Neuronal stem cell (in vitro differentiated cells): ENCODE measurements at places on chromosomes 13 and 19.

- DNase-seq, result no peak
These were observed 344.6 kb downstream of the DNAJC15 start for GRCh38 chr13:43368003-43368402.

- no peak for DNase-seq
These were observed 73.7 kb downstream of the SGCG start for GRCh38 chr13:23254506-23254905.

DNA sequence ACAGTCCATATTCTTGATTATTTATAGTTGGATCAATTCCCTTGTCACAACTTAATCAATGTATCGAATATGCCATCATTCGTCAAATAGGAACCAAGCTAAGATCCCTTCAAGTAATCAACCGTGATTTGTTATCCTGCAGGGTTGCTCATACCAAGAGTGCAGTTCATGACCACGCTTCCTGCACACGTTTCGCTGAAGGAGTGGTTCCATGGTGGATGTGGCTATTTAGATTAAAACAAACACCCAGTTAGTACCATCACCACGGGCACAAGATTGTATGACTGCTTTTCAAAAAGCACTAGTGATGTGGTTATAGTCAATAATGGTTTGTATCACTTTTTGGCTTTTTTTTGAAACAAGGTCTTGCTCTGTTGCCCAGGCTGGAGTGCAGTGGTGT lies 41.1 kb upstream of the CCNE1 start:
- DNase-seq, result no peak

DNA sequence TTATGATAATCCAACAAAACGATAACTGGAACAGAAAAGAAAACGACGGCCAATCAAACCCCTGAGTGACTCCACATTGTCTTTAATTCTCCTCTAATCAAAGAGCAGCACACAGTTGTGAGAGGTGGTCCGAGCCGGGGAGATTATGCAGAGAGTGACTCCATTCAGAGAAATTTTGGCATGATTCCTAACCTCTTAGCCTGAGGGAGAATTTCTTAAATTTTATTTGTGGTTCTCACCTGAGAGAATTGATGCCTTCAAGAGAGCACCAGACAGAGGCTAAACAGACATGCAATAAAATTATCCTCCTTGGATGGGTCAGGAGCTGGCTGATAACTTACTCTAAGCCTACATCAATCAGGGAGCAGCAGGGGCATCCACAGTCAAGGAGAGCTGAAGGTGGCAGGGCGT lies 310.0 kb upstream of the KLF12 start:
- no peak for DNase-seq

DNA sequence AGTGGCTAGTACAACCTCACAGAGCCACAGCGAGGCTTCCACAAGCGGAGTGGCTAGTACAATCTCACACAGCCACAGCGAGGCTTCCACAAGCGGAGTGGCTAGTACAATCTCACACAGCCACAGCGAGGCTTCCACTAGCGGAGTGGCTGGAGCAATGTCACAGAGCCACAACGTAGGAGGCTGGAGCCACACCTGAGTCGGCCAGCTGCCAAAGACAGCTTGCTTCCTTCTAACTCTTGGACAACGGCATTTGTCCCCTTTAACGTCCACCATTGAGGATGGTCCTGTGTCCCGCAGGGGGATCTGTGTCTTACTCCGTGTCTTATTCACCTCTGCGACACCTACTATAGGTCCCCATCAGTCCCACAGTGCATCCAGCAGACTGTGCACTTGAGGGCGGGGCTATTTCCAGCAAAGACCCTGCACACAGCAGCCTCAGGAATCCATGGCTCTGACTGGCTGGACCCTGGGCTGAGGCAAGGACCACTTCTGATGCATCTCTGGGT lies 3.7 kb downstream of the ZNF787 start:
- DNase-seq, result no peak

DNA sequence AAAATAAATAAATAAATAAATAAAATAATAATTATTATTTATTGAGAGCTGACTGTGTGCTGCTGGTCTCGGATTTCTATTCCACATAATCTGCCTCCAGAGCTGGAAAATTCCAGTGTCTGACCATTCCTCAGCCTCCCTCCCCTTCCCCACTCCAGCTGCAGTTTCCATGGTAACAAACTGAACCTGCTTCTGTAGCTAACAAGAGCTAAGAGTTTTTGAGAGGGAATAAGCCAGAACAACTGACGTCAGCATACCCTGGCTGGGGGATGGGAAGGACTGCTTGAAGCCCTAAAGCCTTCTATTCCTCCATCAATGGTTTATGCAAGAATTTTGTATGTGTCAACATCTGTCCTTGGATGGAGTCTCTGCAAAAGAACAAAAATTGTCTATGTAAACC lies 26.0 kb upstream of the PEG3 start:
- DNase-seq, result peak; percentile 4

GRCh38 chr13:95209109-95209508 lies 92.1 kb downstream of the ABCC4 start:
- no peak for DNase-seq

- no peak for DNase-seq
These were observed 3.2 kb upstream of the ABCC4 start for GRCh38 chr13:95304453-95304852.

- no peak for DNase-seq
These were observed 96.3 kb upstream of the SOX1 start for GRCh38 chr13:111970494-111971141.

DNA sequence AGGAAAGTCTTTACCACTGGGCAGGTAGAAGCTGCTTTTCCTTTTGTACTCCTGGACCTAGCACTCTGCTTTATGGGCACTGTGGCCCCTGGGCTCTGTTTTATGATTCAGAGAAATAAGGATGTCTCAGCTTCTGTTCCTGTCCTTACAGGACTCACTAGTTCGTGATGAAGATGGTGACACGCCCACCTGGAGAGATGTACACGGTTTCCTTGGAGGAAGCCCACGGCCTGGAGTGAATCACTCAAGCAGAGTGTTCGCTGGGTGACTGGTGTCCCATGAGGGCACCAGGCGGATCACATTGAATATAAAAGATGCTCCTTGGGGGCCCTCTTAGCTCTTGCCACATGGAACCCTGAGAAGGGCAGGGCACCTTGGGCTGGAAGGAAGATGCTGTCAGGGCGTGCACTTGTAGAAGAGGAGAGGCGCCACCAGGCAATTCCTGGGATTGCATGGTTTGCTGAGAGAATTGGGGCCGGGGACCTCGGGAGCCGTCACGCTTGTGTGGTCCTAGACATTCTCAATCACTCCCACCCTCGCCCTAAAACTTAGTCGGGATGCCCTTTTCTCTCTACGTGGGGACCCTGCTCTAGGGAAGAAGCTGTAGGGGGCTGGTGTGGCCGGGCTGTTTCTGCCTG lies 202.6 kb downstream of the TSHZ3 start:
- DNase-seq, result no peak

GRCh38 chr19:19256072-19256969 lies 16.8 kb downstream of the TM6SF2 start:
- DNase-seq, result no peak

DNA sequence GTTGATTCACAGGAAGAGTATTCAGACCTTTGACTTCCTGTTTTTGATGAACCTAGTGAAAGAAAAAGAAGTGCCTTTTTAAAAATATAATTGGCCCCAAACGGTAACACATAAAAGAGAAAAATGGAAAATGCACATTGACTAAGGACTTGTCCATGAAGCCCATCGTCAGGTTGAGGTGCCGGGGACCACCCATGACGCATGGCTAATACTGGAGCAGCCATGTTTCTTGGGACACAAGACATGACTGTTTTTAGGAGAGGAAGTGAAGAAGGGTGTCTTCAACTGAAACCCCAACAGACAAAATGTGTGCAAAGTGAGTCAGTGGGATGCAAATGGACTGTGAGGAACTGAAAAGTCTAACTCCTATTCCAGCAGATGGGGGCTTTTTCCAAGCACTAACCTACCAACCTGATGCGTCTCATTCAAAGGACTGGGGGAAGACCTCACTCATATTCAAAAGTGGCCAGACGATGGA lies 459.4 kb downstream of the FOXO1 start:
- DNase-seq, result no peak

DNA sequence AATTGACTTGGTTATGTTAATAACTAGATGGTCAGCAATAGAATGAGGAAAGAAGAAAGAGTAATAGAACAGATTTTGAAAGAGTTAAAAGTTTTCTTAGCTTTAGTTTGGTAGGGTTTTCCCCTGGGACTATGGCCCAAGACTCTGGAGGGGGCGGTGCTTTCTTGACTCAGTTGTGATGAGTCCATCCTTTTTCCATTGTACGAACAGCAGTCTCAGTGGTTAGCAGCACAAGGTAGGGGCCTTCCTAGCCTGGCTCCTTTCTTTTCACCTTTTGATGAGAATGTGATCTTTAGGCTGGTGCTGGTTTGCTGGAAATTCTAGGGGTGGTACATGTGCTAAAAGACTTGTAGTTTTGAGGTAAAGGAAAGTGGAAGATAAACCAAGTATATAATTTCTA lies 38.8 kb downstream of the ZNF506 start:
- no peak for DNase-seq

DNA sequence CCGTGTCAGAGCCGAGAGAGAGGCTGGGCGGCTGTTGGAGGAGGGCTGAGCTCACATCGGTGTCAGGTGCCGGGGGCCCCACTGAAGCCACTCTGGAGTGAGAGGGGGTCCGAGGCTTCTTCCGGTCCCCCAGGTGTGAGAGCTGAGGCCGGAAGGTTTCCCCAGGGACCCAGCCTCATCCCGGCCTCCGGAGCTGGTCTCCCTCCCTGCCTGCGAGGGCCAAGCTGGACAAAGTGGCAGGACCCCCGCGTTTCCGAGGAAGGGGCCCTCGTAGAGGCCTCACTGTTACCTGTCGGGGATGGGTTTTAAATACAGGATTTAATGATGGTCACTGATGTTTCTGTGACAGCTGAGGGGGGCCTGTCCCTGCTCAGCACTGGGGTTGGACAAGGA lies 6.6 kb downstream of the HCN2 start:
- DNase-seq, result no peak

GRCh38 chr19:19160461-19161035 lies 9.5 kb downstream of the MEF2B start:
- DNase-seq, result no peak

DNA sequence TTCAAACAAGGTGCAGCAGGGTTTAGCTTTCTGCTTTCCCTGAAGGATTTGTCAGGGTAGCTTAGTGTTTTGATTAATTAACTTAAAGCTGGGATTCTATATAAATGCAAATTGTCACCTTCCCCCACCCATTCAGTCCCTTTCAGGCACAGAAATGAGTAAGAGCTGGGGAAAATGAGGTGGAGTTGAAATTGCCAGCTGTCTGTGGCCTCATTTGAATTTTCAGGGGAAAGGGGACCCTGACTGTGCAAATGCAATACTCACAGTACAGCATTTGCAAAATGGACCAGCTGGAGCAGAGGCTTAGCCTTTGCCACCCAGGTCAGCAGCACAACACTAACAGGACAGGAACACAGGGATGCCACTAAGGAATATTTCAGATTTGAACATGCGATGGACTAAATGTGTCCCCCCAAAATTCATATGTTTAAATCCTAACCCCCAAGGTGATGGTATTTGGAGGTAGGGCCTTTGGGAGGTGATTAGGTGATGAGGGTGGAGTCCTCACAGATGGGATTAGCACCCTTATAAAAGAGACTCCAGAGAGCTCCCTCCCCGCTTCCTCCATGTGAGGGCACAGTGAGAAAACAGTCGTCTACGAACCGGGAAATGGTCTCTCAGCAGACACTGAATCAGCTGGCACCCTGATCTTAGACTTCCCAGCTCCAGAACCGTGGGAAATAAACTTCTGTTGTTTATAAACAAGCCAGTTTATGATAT lies 59.5 kb upstream of the CYSLTR2 start:
- no peak for DNase-seq

- peak; percentile 87 for DNase-seq
These were observed 47.3 kb upstream of the SHKBP1 start for GRCh38 chr19:40529093-40529954.

DNA sequence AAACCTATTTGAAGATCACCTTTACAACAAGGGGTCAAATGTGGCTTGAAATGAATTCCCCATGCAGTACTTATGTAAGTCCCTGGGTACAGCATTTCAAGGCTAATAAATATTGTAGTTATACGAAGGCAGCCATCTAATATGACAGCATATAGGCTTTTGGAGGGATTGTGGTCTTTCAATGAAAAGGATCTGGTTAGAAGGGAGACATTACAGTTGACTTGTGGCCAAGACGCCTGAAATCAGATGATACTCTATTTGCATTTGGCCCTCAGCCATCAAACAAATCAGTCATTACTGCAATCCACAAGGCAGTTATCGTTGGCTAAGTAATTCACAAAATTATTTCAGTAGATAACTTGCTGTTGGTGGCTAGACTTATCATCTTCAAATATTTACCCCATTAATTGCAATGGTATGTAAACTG lies 242.7 kb downstream of the DCLK1 start:
- DNase-seq, result no peak

- no peak for DNase-seq
These were observed 49.1 kb downstream of the MZT1 start for GRCh38 chr13:72678312-72678711.

- no peak for DNase-seq
These were observed 488.8 kb downstream of the KCTD12 start for GRCh38 chr13:76397413-76397812.

- peak; percentile 17 for DNase-seq
These were observed 538.4 kb upstream of the PCDH20 start for GRCh38 chr13:61954092-61954491.

- no peak for DNase-seq
These were observed 94.5 kb downstream of the TDRD3 start for GRCh38 chr13:60491531-60491930.
